ENCODE measurements at places on chromosomes 1 and 21.

GRCh38 chr1:178465011-178465410 is 31.8 kb downstream of the CLEC20A start:
- peak; percentile 19 for DNase-seq

GRCh38 chr1:156510709-156511108 is 10.1 kb upstream of the MEF2D start:
- DNase-seq = no peak

DNA sequence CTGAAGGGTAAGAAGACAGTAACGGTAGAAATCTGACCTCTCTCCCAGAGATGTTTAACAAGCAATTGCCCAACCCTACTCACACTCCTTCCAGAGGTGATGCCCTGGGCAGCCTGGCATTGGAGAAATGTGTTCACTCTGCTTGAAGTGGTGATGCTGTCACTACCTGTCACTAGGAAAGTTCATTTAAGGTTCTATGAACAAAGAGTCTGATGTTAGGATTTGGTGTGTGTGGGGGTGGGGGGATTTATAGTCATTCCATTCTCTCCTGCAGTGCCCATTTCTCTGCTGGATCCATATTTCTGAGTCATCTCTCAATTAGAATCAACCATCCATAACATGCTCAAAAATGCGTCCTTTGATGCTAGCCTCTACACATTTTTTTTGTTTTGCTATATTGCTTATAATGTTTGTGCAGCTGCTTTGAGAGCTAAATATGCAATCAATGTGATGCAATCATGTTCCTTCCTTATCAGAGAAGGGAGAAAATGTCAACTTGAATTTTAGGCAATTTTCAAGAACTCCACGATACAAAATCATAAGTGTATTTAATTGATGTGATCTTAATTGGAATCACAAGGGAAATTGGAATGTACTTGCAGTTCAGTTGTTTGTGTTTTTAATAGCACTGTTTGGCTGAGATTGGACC is 173.9 kb downstream of the DUSP10 start:
- DNase-seq = no peak

- peak; percentile 7 for DNase-seq
Observed at GRCh38 chr21:46253610-46254124, 25.1 kb upstream of the LSS start.

DNA sequence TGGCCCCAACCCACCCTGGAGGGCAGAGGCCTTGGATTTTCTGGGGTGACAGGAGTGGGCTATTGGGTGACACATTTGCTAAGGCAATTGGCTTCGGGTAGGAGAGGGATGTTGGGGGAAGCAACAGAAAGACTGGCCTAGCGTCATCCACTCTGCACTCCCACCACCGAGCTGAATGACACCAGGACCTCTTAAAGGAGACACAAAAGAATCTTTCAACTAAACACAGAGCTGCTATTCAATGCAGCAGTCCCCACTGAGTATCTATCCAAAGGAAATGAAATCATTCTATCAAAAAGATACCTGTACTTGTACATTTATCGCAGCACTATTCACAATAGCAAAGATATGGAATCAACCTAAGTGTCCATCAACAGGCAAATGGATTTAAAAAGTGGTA is 6.2 kb downstream of the TFF2 start:
- no peak for DNase-seq

GRCh38 chr1:228337711-228338520 is 68.7 kb downstream of the TRIM11 start:
- DNase-seq = no peak

DNA sequence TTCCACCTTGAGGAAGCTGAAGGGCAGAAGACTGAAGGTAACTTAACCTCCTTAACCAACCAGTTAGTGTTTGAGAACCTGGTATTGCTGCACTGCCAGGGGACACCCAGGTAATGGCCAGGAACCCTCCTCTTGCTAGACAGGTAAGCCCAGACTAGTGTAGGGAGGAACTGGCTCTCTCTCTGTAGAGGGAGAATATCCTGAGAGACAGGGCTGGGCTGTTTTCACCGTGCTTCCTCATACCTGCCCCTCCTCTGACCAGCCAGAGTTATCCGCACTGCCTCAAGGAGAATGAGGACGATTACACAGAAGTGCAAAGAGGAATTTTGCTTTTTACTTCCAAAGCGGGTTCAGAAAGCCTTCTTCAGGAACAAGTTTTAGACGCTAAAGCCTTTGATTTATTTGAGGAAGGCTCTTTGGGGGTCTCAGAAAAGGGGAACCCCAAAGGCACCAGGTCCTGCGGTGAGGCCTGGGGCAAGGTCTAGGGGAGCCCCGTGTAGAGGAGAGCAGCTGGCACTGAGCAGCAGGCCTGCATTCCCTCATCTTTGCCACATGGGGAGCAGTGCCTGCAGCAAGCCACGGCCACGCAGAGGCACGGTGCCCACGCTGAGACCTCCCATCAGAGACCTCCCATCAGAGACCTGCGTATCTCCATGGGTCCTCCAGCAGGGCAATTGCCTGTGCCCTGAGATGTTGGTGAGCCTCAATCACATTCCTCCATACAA is 13.5 kb downstream of the GNG4 start:
- DNase-seq = no peak

GRCh38 chr1:192830595-192831246 is 21.9 kb downstream of the RGS2 start:
- no peak for DNase-seq

DNA sequence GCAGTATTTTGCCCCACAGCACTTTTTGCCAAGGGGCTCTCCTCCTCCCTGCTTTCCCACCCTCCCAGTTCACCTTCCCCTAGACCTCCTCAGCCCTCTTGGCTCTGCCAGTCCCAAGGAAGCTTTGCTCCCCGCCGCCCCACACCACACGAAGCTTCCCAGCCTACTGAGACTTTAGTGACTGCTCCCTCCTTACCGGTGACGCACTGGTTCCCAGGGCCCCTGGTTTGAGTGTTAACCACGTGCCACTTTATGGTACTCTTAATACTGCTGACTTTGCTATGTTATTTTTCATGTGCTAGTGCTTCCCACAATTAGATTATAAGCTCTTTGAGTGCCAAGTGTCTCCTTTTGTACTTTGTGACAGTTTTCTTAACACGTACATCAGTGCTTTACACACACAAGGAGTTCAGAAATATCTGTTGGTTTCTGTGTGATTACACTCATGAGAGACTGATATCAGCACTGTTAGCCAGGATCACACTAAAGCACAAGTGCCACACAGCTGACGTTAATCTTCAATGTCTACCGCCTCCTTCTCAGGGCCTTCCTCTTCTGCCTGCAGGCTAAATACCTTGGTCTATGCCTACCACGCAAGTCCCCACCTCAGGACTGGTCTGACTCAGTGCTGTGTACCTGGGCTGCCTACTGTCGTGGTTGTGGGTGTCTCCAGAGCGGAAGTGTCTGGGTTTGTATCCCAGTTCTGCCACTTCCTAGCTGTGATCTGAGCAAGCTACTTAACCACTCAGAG is 61.0 kb downstream of the DNTTIP2 start:
- DNase-seq = no peak

DNA sequence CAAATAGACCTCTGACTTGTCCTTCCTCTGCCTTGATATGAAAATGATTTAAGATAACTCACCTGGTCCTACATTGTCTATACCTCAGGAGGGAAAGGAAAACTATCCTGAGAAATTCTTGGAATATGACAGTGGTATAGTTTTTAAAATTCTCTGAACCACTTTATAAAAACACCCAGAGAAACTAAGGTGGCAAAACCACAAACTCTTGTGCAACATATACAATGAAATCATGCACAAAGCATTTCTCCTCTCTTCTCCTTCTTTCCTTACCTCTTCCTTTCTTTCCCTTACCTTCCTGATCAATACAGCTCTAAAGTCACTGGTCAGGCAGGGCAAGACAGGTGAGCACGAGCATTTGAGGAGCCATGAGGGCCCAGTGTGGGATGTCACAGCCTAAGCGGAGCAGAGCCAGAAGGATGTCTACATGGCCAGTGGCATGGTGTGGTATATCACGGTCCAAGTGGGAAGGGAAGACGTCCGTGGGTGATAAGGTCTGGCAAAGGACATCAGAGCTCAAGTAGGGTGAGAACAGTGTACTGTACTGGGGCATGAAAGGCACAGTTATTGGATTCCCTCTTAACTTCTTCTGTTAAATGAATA is 543.3 kb downstream of the DPYD start:
- no peak for DNase-seq

DNA sequence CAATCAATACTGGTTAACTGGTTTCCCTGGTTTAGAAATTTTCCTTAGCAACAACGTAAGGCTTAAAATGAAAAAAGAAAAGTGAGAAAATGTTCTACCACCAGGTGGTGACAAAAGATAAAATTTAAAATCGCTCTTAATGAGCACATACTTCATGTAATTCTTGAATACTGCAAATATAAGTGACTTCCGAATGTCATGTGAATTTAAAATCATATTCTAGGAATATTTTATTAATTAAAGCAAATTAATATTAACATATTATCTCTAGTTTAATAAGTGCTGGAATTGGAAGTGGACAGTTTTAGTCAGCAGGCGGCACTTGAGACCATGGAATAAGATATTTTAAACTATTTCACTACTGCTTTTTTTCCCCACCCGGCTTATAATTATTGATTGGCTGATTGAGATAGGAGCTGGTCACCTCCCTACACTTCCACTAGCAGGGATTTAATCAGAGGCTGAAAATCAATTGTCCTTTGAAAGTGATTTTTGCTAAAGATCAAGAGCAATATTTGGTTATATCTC is 5.0 kb upstream of the ADAMTS1 start:
- peak; percentile 75 for DNase-seq
